ENCODE measurements at places on chromosomes 6 and 20. TPM values are rescaled to one million over a fixed set of nuclear protein-coding genes. Genes with fewer than 3 reads are reported as not detected.

- ATAC-seq: peak; percentile 60
Observed at GRCh38 chr20:4014031-4014474, 1.3 kb downstream of the RNF24 start.

GRCh38 chr20:44081476-44081875 lies 105.5 kb downstream of the JPH2 start:
- ATAC-seq: no peak

DNA sequence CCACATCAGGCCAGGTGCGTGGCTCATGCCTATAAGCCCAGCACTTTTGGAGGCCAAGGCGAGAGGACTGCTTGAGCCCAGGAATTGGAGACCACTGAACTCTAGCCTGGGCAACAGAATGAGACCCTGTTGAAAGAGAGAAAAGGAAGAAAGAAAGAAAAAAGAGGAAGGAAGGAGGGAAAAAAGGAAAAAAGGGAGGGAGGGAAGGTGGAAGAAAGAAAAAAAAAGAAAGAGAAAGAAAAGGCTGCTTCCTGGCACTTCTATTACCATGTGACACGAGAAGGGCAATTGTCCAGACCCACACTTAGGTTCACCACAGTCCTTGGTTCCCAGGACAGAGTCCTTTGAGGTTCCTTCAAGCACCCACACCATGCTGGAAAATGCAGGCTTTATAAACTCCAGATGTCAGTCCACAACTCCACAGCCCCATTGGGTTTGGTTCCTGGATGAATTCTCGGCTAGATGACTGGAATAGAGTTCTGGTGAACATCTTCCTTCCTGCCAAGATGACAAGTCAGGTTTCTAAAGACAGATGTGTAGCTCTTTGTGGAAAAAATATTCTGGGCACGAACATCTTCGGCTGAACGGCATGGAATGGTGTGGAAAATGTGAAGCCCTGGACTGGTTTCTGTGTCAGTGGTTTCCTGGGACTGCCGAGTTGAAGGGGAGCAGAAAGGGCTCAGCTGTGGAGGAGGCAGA lies 32.5 kb downstream of the NT5E start:
- ATAC-seq: no peak

DNA sequence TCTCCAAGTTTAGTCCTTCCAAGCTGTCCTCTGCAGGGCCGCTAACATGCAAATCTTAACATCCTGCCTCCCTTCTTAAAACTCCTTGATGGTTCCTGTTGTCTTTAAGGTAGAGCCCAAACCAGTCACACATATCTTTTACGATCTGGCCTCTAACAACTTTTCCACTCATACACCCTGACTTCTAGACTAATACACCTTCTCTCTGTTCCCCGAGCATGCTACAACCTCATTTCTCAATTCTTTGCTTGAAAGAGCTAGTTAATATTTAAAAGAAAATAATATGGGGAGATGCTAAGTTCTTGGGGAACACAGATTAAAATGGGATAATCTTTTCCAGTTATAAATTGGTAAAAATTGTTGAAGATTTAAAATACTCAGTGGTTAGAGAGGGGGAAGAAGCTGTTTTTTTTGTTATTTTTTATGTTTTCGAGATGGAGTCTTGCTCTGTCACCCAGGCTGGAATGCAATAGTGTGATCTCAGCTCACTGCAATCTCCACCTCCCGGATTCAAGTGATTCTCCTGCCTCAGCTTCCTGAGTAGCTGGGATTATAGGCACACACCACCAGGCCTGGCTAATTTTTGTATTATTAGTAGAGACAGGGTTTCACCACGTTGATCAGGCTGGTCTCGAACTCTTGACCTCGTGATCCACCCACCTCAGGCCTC lies 250.7 kb downstream of the MAFB start:
- no peak for ATAC-seq

GRCh38 chr20:64236137-64237088 lies 19.1 kb upstream of the PCMTD2 start:
- no peak for ATAC-seq

GRCh38 chr6:109690737-109691621 lies at the start of the genes AK9 and FIG4:
Gene AK9 (minus strand): TSS chr6:109691202. CDS start chr6:109675745, 15,457 bp downstream.
Gene FIG4 (plus strand): TSS chr6:109691296. CDS start chr6:109691436, 140 bp downstream.
- peak; percentile 99 for ATAC-seq

DNA sequence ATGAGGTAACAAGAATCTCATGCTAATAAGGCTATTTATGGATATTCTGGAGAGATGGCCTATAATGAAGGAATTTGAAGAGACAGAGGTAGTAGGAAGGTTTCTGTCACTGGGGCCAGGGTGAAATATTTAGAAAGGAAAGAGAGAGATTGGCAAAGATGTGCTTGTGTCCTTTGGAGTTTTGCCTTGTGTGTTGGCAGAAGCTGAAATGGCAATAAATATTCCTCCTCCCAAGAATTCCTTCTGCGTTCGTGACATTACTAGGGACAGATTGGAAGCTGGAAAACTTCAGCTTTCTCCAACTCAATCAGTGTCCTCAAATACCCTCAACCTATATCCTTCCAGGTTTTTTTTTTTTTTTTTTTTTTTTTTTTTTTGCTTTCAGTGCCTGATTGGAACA lies 6.3 kb downstream of the SAMD5 start:
- no peak for ATAC-seq

BNIP5 gene
- not detected for total RNA-seq

DOK5 gene
- total RNA-seq: 0.12 TPM

SLCO4A1 gene
- 13.7 TPM for total RNA-seq
